ENCODE measurements at places on chromosomes 4 and X.

DNA sequence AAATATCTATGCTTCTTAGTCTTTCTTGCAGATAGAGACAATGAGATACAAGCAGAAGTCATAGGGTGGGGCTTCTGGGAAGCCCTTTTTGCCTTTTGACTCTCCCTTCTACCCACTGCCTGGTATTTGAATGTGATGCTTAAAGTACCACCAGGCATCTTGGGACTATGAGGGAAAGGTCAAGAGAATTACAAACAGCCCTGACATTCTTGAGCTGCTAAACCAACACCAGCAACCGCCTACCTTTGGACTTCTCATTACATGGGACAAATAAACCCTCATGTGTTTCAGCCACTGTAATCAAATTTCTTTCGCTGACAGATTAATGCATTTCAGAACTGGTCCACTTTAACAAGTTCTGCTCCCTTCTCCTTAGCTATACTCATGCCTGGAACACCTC is 112.8 kb downstream of the LUZP4 start:
- no peak for DNase-seq

- DNase-seq: no peak
Measured at GRCh38 chrX:86028681-86029080, 18.7 kb downstream of the CHM start.

GRCh38 chrX:30533266-30533665 is 44.3 kb downstream of the TASL start:
- DNase-seq: no peak

DNA sequence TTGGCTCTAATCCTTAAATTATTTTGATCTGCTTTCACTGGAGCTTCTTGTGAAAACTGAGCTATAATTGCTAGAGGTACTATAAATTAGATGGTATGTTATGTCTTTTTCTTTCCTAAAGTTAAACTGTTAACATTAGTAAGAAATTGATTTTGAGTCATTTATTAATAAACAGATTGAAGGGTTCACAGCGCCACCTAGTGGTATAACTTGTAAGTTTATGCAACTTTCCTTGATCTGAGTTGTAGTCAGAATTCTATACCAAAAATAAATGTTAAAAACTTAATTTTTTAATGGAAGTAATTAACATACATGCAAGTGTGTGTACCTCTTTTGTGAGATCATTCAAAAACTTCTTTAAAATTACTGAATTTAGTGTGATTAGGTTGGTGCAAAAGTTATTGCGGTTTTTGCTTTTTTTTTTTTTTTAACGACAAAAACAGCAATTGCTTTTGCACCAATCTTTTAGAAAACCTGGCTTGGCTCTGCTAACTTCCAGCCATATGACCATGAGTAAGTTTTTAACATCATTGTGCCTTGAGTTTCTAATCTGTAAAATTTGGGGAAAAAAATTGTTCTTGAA is 151.5 kb downstream of the CENPC start:
- DNase-seq: no peak

GRCh38 chrX:48940404-48940955 is 16.9 kb downstream of the OTUD5 start:
- no peak for DNase-seq

DNA sequence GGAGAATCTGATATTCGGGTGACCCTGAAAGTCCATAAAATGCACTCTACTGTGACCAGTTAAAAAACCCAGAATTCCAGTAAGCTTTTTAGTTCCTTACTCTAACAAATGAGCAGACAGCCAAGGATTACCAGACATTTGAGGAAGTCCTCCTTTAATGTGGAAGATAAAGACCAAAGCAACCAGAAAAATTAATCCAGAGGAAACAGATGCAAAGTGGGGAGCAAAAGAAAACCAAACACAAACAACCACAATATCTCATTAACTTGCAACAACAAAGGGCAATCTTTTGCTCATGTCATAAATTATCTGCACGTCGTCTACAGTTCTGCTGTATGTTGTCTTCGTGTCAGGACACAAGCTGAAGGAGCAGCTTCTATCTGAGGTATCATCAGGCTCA is 164.4 kb downstream of the PJA1 start:
- no peak for DNase-seq

- DNase-seq: no peak
Measured at GRCh38 chrX:39174772-39175417, 373.6 kb downstream of the MID1IP1 start.

- no peak for DNase-seq
Measured at GRCh38 chr4:112279025-112279881, 6.5 kb downstream of the TIFA start.

DNA sequence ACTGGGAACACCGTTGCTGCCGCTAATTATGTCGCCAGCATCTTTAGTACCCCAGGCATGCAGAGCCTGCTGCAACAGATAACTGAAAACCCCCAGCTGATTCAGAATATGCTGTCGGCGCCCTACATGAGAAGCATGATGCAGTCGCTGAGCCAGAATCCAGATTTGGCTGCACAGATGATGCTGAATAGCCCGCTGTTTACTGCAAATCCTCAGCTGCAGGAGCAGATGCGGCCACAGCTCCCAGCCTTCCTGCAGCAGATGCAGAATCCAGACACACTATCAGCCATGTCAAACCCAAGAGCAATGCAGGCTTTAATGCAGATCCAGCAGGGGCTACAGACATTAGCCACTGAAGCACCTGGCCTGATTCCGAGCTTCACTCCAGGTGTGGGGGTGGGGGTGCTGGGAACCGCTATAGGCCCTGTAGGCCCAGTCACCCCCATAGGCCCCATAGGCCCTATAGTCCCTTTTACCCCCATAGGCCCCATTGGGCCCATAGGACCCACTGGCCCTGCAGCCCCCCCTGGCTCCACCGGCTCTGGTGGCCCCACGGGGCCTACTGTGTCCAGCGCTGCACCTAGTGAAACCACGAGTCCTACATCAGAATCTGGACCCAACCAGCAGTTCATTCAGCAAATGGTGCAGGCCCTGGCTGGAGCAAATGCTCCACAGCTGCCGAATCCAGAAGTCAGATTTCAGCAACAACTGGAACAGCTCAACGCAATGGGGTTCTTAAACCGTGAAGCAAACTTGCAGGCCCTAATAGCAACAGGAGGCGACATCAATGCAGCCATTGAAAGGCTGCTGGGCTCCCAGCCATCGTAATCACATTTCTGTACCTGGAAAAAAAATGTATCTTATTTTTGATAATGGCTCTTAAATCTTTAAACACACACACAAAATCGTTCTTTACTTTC is 1.8 kb downstream of the UBQLN2 start:
- no peak for DNase-seq

DNA sequence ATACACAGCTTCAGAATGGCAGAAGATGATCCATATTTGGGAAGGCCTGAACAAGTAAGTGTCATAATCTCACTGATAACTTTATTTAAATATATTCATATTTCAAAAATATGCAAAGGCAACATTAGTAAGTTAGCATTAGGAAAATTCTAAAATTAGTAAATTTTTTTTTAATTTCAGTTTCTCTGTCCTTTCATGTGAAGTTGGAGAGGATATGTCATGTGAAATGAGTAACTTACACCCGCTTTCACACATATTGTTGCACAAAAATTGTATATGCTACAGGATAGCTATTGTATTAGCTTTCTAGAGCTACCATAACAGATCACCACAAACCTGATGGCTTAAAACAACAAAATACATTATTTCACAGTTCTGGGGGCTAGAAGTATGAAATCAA is 24.3 kb downstream of the NFKB1 start:
- no peak for DNase-seq

DNA sequence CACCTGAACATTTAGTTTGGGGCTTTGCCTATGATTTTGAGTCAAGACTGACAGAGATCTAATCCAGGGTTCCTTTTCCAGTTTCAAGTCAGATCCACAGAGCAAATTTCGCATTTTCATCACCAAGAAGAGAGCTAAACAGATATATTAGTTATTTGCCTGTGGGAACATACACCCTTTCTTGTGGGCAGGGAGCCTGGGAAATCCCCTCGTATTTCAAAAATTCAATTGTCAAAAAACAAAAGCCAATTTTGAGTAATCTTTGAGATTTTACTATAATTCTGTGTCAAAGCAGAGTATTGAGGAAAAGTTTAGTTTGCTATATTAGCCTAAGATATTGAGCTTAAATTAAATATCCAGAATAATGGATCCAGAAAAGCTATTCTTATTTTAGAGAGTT is 56.6 kb downstream of the AFM start:
- no peak for DNase-seq

DNA sequence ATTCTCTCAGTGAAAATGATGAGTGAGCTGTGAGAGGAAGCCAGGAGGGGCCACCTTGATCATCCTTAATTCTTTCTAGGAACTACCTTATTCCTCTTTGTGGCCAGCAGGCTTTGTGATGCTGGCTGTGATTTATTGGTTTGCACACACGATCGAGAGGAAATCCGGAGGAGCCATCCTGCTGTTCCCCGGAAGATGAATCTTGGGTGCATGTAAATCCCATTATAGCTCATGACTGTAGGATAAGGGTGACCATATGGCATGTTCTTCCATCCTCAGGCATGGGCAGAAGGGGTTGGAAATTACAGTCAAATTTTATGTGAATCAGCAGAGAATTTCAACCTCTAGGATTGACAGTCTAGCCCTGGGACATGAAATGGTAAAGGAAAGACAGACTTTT is 254.5 kb downstream of the UNC5C start:
- DNase-seq: no peak

DNA sequence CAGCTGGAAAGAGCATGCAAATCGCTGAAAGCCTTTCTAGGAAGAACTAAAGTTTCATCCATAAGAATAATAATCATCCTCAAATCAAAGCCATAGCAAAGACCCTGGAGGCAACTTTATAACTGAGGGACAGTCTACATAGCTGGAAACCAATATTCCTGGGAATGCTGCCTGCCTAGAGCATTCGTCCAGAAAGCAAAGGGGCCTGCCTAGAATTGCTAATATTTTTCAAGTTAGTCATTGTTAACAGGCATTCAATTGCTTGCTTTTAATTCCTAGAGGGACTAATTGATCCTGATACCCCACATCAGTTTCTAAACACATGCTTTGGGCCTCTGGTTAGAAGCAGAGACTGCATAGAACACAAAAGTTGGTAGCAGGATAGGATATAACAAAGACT is 4.2 kb upstream of the PPARGC1A start:
- no peak for DNase-seq

- no peak for DNase-seq
Measured at GRCh38 chrX:120356084-120356483, 5.8 kb upstream of the ATP1B4 start.

DNA sequence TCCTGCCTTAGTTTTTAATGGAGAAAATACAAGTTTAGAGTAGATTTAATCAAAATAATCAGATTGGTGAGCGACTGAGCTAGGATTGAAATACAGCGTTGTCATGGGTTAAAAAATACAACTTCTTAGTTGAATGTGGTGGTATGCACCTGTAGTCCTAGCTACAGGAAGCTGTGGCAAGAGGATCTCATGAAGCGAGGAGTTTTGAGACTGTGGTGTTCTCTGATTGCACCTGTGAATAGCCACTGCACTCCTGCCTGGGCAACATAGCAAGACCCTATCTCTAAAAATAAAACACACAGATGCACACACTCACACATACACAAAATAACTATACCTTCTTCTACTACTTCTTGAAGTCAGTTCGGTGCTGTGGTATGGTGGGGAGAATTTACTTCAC is 19.8 kb upstream of the GBA3 start:
- no peak for DNase-seq

GRCh38 chrX:20487227-20487626 is 220.5 kb upstream of the RPS6KA3 start:
- no peak for DNase-seq

- DNase-seq: no peak
Measured at GRCh38 chr4:6024313-6024960, 6.2 kb upstream of the C4orf50 start.

GRCh38 chrX:9501362-9501761 is 36.5 kb downstream of the TBL1X start:
- no peak for DNase-seq

DNA sequence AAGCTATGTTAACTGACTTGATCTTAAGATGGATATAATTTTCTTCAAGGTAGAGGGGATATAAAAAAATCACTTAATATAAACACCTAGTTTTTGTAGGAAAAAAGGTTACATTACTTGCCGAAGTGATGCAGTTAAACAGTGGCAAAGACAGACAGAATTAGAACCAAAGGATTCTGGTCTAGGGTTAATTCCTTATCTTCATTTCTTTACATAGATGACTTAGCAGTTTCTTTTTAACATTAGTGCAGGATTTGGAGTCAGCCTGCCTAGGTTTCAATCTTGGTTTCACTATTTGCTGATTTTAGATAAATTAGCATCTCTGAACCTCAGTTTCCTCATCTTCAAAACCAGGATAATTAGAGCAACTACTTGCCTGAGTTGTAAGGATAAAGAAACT is 14.3 kb downstream of the ZAR1 start:
- DNase-seq: no peak

GRCh38 chrX:1741816-1742394 is 127.0 kb downstream of the ASMT start:
- no peak for DNase-seq

DNA sequence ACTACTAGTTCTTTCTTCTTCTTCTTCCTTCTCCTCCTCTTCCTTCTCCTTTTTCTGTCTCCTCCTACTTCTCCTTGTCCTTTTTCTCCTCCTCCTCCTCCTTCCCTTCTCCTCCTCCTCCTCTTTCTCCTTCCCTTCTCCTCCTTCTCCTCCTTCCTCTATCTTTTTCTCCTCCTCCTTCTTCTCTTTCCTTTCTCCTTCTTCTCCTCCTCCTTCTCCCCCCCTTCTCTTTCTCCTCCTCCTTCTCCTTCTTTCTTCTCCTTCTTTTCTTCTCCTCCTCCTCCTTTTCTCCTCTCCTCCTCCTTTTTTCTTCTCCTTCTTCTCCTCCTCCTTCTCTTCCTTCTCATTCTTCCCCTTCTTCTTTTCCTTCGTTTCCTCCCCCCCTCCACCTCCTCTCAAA is 21.8 kb upstream of the NAP1L5 start:
- no peak for DNase-seq

- no peak for DNase-seq
Measured at GRCh38 chr4:182866746-182867145, 50.4 kb downstream of the DCTD start.

GRCh38 chr4:52142816-52143215 is 91.7 kb downstream of the SPATA18 start:
- no peak for DNase-seq

GRCh38 chr4:16693641-16694040 is 204.8 kb downstream of the LDB2 start:
- no peak for DNase-seq

DNA sequence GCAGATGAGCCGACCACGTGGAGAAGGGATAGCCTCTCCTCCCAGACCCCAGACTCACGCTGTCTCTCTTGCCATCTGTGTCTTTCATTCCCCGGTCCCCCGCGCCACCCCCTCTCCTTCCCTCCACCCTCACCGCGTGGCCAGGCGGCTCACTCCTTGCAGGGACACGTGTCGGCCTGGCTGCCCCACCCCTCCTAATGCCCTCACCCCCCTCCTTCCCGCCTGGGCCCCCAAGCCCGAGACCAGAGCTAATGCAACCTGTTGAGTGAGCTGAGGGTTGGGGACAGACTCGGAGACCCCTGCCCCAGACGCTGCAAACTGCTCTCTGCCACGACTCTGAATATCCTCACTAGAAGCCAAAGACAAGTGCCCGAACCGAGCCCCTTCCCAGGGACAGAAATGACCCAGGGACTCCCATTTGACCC is 1.8 kb downstream of the SLC38A5 start:
- DNase-seq: no peak
